ENCODE measurements at places on chromosomes 2 and 18. TPM values are rescaled to one million over a fixed set of nuclear protein-coding genes. Genes with fewer than 3 reads are reported as not detected.

DNA sequence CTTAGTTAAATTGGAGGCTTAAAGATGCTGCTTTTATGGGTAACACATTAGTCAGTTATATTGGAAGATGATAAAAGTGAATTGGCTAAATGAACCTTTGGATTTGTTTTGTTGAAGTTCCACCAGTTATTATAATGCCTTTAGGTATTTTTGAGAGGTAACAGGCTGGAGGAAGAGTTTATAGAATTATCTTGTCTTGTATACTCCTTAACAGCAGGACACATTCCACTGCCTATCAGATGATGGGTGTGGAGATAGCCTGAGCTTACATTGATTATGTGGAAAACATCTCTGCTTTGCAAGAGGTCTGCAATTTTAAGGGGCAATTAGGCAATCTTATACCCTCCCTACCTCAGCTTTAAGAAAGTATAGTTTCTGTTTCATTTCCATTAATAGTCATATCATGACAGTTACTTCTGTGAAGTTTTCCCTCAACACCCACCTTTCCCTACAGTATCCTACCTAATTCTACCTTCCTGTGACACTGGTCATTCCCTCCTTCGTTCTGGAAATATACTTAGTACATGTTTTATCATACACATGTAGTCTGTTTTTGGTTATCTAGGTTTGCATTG is 403.7 kb upstream of the SPRED2 start:
- no peaks in the 10 kb centered on the region for H3K27me3 ChIP-seq
- no peak for DNase-seq
- no peak overlapping the region for H3K4me3 ChIP-seq
- H3K4me1 ChIP-seq: no peaks in the 10 kb centered on the region
- no peak overlapping the region for H3K27ac ChIP-seq
- H3K36me3 ChIP-seq: no peaks in the 10 kb centered on the region

DNA sequence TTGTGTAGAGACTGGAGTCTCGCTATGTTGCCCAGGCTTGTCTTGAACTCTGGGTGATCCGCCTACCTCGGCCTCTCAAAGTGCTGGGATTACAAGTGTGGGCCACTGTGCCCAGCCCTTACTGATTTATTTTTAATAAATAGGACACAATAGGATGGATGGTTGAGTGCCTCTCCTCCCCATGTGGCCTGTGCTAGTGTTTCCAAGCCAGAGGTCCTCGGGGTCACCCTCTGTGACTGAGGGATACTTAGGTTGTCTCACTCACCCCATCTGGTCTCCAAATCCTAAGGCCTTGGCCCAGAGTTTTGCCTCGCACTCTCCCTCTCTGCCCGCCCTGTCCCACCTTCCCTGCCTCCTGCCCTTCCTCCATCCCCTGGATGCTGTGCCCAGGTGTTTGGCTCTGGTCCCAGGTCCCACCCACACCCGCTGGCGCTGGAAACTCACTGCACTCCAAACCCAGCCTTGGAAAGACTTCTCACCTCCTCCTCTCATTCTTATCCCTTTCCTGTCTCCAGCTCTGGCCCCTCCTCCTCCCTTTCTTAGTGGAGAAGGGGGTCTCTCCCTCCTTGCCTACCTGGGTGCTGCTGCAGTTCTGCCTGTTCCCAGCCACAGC is 4.7 kb upstream of the ECEL1 start:
- no peak for DNase-seq
- no peak overlapping the region for H3K4me3 ChIP-seq
- peaks cover 32% of the 10 kb centered on the region for H3K27me3 ChIP-seq
- H3K36me3 ChIP-seq: no peaks in the 10 kb centered on the region

ATOH8 gene
- total RNA-seq: 98.9 TPM

TOGARAM2 gene
- 0.73 TPM for total RNA-seq

GRCh38 chr2:83826577-83826976 is 632.5 kb downstream of the SUCLG1 start:
- H3K27ac ChIP-seq: no peak overlapping the region
- no peak overlapping the region for H3K4me3 ChIP-seq
- no peaks in the 10 kb centered on the region for H3K4me1 ChIP-seq
- no peaks in the 10 kb centered on the region for H3K27me3 ChIP-seq

DNA sequence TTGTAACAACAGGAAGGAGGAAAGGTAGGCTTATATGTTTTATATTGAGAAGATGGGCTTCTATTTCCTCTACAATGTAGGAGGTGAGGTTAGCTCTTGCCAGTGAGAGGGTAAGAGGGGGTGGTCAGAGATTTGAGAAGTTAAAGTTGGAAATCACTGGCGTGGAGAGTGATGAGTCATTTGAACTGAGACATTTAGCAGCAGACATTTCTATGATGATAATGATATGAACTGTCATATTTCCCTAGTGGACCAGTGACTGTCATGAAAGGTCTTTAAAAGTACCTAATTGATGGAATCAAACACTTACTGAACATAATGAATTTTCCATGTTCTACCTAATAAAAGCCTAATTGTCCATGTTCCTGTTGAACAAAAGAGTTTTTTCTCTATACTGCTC is 126.1 kb downstream of the FAM161A start:
- H3K4me1 ChIP-seq: no peaks in the 10 kb centered on the region
- H3K27me3 ChIP-seq: no peaks in the 10 kb centered on the region
- no peak overlapping the region for H3K27ac ChIP-seq
- no peaks in the 10 kb centered on the region for H3K36me3 ChIP-seq
- no peak overlapping the region for H3K4me3 ChIP-seq

GRCh38 chr2:161419638-161420190 is 3.6 kb downstream of the TBR1 start:
- H3K4me3 ChIP-seq: peak overlapping the region; percentile 44
- H3K27ac ChIP-seq: no peak overlapping the region
- H3K36me3 ChIP-seq: no peaks in the 10 kb centered on the region

M1AP gene
- not detected for total RNA-seq

AQP12A gene
- not detected for total RNA-seq

DNA sequence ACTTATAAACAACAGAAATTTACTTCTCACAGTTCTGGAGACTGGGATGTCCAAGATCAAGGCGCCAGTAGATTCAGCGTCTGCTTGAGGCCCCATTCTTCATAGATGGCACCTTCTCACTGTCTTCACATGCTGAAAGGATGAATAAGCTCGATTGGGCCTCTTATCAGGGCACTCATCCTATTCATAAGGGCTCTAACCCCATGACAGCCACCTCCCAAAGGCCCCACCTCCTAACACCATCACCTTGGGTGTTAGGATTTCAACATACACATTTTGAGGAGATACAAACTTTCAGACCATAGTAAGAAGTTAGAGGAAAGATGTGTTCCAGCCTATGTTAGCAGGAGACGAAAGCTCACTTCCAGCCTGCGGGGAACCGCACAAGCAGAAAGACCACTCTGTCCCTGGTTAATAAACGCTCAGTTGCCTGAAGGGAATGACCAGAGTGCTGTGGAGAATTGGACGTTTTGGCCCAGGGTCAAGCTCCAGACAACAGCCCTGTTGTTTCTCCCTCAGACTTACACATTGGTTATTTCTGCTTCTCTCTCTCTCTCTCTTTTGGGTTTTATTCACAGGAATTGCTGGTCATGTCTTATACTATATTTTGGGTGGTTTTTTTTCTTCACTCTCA is 90.3 kb downstream of the MAPRE2 start:
- no peaks in the 10 kb centered on the region for H3K4me1 ChIP-seq
- no peaks in the 10 kb centered on the region for H3K27me3 ChIP-seq
- DNase-seq: no peak
- no peak overlapping the region for H3K4me3 ChIP-seq
- H3K27ac ChIP-seq: no peak overlapping the region

DNA sequence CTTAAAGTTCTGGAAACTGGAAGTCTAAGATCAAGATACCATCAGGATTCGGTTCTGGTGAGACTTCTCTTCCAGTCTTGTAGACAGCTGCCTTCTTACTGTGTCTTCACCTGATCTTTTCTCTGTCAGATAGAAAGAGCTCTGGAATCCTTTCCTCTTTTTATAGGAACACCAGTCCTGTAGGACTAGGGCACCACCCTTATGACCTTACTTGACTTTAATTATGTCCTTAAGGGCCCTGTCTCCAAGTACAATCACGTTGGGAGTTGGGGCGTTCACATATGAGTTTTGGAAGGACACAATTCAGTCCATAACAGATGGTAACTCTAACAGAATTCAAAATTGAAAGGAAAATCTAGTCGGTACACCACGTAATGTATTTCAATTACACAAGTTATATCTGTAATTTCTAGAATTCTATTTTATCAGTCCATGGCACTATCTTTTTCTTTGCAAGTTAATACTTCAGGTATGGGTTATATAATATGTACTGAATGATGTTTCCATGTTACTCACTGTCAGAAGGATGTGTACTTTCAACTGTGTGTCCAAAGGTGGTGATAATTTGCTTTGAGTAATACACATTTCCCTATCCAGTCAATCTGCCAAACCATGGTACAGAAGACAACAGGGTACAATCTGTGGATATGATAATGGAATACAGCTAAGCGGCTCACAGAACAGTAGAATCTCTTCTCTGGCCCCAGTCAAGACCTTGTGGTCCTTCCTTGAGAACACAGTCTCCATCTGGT is 1.2 kb upstream of the SCYGR5 start:
- H3K4me1 ChIP-seq: no peaks in the 10 kb centered on the region
- no peak overlapping the region for H3K4me3 ChIP-seq
- no peak for DNase-seq
- H3K27me3 ChIP-seq: peaks cover 12% of the 10 kb centered on the region

DNA sequence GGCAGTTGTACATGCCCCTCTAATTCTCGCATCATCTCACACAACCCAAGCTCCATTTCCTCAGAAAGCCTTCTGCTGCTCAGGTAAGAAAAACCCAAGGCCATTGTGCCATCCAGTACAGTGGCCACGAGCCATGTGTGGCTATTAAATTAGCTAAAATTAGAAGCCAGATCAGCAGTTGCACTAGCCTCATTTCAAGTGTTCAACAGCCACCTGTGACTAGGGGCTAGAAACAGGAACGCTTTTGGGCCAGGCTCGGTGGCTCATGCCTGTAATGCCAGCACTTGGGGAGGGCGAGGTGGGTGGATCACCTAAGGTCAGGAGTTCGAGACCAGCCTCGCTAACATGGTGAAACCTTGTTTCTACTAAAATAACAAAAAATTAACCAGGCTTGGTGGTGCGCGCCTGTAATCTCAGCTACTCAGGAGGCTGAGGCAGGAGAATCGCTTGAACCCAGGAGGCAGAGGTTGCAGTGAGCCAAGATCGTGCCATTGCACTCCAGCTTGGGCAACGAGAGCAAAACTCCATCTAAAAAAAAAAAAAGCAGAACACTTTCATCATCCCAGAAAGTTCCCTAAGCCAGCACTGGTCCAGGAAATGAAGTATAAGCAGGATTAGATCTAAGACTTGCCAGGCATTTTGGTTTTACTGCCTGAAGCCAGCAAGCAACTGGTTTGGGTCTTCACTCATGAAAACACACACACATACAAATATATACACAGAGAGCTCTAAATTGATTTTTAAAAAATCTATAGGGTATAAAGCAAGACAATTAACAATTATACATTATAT is 35.7 kb downstream of the ATP8B1 start:
- no peaks in the 10 kb centered on the region for H3K27me3 ChIP-seq
- no peak for DNase-seq
- H3K4me1 ChIP-seq: no peaks in the 10 kb centered on the region
- no peak overlapping the region for H3K4me3 ChIP-seq

GRCh38 chr2:206981739-206982340 is 42.5 kb downstream of the CPO start:
- no peaks in the 10 kb centered on the region for H3K4me1 ChIP-seq
- no peak overlapping the region for H3K27ac ChIP-seq
- no peaks in the 10 kb centered on the region for H3K27me3 ChIP-seq
- DNase-seq: peak; percentile 74

GRCh38 chr2:126644630-126645191 is 11.2 kb upstream of the GYPC start:
- no peak overlapping the region for H3K4me3 ChIP-seq
- peaks cover 20% of the 10 kb centered on the region for H3K4me1 ChIP-seq
- peak; percentile 15 for DNase-seq
- no peaks in the 10 kb centered on the region for H3K27me3 ChIP-seq
- H3K27ac ChIP-seq: no peak overlapping the region

- no peak for DNase-seq
- H3K4me1 ChIP-seq: peaks cover 24% of the 10 kb centered on the region
- no peak overlapping the region for H3K4me3 ChIP-seq
- no peaks in the 10 kb centered on the region for H3K27me3 ChIP-seq
- H3K36me3 ChIP-seq: no peaks in the 10 kb centered on the region
Measured at GRCh38 chr2:105917226-105917625, 172.5 kb downstream of the NCK2 start.

UGT1A10 gene
- total RNA-seq: not detected

TEX44 gene
- not detected for total RNA-seq

DNA sequence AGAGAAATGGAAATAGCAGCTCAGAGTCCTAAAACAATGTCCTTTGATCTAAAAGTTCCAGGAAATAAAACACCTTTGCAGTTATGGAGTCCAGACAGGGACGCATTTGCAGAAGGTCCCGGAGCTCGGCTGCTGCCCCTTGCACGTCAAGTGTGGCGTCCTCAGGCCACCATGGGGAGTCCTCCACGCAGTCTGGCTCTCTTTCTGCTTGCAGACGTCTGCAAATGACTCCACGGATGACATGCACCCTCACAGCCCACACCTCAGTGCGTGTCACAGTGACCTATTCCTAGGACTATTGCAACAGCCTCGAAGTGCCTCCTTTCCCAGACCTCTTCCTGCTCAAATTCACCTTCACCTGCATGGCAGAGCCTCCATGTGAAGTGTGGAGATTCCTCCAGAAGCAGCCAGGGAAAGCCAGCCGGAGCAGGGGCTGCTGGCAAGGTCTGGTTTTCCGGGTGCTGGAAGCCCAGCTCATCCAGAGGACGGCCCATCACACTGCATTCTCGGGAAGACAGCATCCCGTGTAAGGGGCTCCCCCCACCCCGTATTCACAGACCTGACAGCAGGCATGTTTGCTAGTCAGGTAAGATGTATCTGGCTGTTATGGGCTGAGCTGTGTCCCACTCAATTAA is 137.7 kb downstream of the ASB1 start:
- H3K4me3 ChIP-seq: no peak overlapping the region
- no peak for DNase-seq
- peaks cover 17% of the 10 kb centered on the region for H3K27me3 ChIP-seq
- no peaks in the 10 kb centered on the region for H3K4me1 ChIP-seq
- H3K27ac ChIP-seq: no peak overlapping the region
- no peaks in the 10 kb centered on the region for H3K36me3 ChIP-seq

SYT4 gene
- total RNA-seq: not detected

DNA sequence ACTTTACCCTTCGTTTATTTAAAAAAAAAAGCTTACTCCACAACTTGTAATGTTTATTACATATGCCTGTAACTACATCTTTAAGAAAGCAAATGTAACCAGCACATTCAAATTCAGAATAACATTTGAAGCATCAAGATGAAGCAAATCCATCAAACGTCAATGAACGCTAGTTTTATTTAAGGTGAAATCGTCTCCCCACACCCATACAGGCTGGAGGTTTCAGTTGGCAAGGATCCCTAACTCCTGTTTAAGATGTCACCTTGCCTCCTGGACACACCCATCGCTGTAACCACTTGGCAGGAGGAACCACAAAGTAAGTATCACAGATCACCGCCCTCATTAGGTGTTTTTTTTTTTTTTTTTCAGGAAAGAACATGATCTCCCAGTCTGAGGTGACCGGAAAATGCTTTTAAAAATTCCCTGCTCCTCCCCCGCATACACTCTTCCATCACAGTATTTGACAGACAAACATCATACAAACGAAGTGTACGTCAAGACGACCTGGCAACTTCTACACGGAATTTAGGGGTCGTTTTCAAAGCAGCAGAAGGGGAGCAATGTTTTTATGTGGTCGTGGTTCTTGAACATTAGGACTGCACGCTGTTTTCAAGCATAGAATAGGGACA is 19.7 kb upstream of the STPG4 start:
- peak; percentile 43 for DNase-seq
- peak overlapping the region; percentile 96 for H3K4me3 ChIP-seq
- H3K27ac ChIP-seq: peak overlapping the region; percentile 100
- H3K36me3 ChIP-seq: peaks cover 38% of the 10 kb centered on the region
- no peaks in the 10 kb centered on the region for H3K27me3 ChIP-seq
- H3K4me1 ChIP-seq: peaks cover 30% of the 10 kb centered on the region
